ENCODE measurements at places on chromosomes 5 and 9.

DNA sequence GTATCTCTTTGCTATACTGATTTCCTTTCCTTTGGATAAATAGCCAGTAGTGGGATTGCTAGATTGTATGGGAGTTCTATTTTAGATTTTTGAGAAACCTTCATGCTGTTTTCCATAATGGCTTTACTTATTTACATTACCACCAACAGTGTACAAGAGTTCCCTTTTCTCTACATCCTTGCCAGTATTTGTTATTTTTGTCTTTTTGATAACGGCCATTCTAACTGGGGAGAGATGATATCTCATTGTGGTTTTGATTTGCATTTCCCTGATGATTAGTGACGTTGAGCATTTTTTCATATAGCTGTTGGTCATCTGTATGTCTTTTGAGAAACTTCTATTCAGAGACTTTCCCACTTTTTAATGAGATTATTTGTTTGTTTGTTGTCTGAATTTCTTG is 25.8 kb downstream of the NADK2 start:
- no peak for DNase-seq

GRCh38 chr5:32445287-32445758 is 783 bp upstream of the ZFR start:
- DNase-seq = no peak

DNA sequence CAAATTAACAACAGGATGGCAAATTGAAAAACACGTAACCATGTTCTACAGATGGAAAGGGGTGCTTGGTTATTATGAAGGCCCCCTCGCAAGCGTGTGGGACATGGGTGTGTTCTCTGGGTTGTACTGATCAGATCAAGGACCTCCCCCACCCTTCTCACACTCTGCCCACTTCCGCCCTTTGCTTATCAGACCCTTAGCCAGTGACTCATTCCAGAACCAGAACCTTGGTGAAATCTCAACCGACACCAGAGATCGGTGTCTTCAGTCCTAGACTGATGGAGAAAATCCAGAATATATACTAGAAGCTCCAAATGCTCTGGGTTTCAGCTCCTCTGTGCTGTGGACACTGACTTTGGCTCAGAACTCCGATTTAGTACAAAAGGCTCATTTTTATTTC is 64.9 kb downstream of the PTTG1 start:
- DNase-seq = no peak

DNA sequence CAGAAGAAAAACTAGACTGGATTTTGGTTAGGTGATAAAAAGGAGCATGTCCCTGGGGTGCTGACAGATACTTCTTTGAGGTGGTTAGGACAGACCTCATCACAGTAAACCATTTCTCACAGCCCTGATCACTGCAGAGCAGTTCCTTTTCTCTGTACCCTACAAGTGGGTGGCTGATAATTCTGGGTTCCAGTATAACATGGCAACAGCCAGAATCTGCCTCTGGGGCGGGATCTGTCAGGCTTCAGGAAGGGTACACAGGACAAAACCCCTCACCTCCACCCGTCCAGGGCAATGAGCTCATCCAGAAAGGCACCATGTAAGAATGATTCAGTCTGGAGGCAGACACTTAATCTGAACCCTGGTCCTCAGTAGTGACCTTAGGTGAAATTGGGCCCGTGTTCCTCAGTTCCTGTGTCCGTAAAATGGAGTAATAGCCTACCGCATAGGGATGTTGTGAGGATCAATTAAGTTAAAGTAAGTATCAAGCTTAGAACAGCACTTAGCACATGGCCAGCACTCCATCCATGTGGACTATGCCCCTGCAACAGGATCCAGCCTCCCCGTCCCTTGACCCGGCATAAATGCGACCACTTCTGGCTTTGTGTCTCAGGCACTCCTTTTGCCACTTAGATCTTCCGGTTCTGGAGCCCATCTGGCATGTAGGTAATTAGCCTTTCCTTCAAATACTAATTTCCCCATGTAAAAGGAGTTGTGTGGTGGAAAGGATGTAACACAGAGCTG is 129.2 kb downstream of the LHFPL2 start:
- DNase-seq = no peak

GRCh38 chr5:165569551-165569950 is 2064.1 kb downstream of the MAT2B start:
- no peak for DNase-seq

GRCh38 chr5:109191153-109191558 is 218.6 kb downstream of the PJA2 start:
- DNase-seq = peak; percentile 51

- no peak for DNase-seq
Observed at GRCh38 chr5:30808996-30809395, 384.5 kb upstream of the CDH6 start.

DNA sequence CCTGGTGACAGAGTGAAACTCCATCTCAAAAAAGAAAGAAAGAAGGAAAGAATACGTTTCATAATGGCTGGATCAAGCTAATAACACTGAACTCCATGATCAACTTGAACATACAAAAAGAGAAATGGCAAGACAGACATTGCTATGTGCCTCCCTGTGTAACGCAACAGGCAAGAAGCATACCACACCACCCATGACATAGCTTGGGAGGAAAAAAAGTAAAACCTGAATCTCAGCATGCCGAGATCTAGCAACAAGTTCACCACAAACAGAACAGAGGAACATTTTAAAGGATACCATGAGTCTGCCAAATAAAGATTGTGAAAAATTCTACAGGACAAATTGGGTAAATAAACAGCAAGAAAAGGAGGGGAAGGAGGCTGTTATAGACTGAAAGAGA is 26.7 kb downstream of the HOMER1 start:
- DNase-seq = no peak

- no peak for DNase-seq
Observed at GRCh38 chr9:91391818-91392217, 30.1 kb upstream of the AUH start.

- DNase-seq = no peak
Observed at GRCh38 chr5:105816961-105817360, 1853.8 kb downstream of the EFNA5 start.

DNA sequence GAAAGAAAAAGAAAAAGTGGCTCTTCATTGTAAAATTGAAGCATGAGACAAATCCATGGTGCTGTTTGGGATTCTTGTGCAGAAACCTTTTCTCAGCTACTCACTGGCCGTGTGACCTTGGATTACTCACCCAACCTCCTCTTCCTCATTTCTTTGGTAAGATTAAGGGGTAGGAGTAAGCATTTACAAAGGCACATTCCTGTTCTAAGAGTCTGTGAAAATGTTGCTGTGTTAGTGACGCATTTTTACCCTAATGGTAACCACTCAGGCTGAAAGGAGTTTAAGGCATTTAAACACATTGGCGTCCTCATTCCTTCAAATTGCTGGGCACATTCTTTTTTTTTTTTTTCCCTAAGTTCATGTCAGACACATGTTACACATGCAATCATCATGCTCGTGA is 4.3 kb downstream of the RAI14 start:
- peak; percentile 96 for DNase-seq

DNA sequence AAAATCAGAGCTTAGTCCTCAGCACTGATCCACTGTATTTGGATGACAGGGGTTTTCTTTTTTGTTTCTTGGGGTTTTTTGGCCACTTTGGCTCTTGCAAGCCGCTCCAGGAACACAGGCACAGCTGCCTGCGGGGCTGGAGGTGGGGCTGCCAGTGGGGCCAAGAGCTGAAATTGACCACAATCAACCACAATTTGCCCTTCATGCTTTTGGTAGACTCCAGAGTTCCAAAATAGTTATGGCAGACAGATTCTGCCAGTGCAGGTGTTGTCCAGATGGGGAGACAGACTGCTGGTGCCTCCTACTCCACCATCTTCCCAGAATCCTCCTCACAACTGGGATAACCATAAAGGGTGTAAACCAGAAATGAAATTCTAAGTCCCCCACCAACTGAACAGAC is 36.5 kb downstream of the PLEKHG4B start:
- DNase-seq = peak; percentile 81

- no peak for DNase-seq
Observed at GRCh38 chr9:14565352-14566016, 127.7 kb downstream of the ZDHHC21 start.

DNA sequence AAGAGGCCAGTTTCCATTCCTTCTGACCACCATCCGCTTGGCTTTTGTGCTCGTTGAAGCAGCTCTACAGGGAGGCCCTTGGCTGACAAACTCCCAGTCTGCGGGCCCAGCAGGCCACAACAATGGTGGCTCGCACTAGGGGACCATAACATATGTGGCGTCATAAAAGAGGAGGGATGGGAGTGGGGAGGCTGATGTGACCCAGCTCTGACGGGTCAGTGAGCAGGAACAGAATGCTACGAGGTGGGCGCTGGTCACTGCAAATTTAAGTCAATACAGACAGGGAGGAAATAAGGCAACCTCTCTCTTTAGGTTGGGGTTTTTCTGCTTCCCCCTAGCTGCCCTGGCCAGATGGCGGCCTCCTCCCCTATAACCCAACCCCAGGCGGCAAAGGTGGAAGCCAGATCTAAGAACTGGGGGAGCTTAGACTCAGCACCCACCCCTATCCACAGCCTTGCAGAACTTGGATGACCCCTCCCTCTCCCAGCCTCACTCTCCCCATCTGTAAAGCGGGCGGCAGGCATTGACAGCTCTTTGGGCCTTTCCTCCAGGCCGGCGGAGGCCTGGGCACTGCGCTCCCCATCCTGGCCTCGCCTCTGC is 778 bp downstream of the FRRS1L start:
- DNase-seq = no peak

DNA sequence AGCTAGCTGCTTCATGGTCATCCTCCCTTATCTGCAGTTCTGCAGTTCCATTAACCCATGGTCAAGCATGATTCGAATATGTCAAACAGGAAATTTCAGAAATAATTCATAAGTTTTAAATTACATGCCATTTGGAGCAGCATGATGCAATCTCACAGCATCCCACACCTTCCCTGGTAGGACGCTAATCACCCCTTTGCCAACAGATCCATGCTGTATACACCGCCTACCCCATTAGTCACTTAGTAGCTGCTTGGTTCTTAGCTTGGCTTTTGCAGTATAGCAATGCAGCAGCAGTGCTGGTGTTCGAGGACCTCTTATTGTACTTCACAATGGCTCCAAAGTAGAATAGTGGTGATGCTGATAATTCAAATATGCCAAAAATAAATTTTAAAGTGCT is 739.7 kb upstream of the CDH9 start:
- no peak for DNase-seq

DNA sequence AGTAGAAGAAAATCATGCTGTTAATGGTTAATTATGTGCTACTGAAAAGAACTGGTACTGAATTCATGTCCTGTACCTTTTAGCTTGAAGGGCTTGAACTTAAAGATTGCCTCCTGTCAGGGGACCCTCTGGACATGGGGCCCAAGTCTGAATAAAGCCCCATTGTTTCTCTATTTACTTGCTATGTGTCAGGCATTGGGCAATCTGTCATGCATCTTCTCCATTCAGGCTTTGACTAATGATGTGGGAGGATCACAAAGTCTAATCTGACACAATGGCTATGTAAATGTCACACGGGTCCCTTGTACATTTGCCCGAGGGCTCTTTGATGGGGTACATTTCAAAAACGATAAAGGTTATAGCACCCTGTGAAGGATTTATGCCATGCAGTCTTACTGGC is 64.0 kb upstream of the TUSC1 start:
- no peak for DNase-seq

GRCh38 chr5:150457562-150458240 is 8.2 kb upstream of the RPS14 start:
- DNase-seq = no peak

DNA sequence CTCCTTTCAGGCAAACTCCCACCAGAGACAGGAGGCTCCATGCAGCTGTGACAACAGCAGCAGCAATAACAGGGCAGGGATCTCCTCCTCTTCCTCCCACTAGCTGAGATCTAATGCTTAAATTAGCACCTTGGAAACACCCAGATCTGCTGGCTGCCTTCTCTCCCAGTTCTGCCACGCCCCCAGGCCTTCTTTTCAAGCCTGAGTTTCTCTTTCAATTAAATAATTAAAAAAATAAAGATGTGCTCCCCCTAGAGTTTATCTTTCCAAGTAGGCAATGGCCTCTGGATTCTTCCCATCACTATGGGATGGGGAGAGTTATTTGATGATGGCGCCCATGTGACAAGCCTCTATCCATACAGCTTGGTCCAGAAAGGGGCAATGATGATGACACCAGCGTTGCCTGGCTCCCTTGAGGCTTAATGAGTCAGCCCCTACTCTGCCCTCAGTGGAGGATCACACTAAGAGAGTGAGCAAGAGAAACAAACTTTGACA is 3.8 kb downstream of the FAM219A start:
- DNase-seq = peak; percentile 45

DNA sequence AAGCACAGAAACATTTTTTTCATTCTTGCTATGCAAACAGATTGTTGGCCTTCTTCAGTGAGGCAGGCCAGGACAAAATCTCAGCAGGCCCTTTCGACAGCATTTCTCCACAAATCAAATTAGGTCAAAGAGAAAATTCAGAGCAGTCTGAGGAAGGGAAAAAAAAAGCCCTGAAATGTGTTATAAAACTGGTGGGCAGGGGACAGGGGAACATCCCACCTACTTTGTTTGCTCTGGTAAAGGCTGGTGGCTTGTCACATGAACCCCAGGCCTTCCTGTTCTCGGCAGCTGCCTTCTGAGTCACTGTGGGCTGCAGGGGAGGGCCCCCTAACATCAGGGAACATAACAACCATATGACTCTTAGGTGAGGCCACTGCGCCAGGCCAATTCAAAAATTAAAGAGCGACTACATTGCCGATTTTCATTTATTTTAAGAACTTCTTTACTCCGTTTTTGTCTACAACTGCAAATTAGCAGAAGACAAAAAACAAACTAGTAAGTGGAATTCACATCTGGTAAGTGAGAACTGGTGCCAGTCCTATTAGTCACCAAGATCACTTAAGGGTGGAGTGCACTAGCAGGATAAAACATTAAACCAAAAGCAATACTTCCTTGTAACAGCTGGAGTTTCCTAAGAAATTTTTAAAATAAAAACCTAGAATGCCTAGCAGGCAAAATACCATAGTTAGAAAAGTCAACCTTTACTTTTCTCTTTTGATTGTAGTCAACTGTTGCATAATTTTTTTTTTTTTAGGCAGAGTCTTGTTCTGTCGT is 46.2 kb upstream of the DENND4C start:
- peak; percentile 91 for DNase-seq

GRCh38 chr5:126490167-126490940 is 67.1 kb downstream of the GRAMD2B start:
- peak; percentile 90 for DNase-seq

DNA sequence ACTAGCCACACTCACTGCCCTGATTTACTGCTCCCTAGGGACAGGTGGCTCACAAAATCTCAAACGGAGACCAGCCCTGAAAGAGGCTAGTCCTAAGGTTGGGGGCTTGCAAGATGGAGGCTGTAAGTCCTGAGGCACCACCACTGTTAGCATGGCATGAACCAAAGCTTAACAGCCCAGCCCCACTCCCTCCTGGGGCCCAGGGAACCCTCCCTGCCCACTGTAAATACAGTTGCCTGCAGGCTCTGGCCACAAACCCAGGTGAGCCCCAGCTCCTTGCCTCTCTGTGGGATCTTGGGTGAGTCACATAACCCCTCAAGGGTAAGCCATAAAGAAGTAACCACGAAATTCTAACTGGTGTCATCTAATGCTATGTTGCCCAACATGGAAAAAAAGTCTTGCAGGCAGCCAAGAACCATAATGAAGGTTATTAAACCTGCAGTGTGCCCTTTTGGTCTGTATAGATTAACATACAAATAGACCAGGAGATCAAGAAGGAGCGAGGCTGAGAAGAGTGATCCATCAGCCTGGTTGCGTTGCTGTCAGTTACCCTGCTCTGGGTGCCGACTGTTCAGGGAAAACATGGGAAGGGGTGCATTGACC is 1.7 kb upstream of the POMT1 start:
- DNase-seq = peak; percentile 70
